Lung (tissue), 17 donors: ENCODE measurements at places on chromosomes 16 and 17.
A peak's percentile ranks its signal among the peaks of the same experiment; 100 is the strongest.

GRCh38 chr17:36730857-36731490 lies 129.6 kb downstream of the MRM1 start:
- no peak for DNase-seq

- no peak for DNase-seq
Observed at GRCh38 chr17:46053911-46054534, 55.0 kb downstream of the STH start.

DNA sequence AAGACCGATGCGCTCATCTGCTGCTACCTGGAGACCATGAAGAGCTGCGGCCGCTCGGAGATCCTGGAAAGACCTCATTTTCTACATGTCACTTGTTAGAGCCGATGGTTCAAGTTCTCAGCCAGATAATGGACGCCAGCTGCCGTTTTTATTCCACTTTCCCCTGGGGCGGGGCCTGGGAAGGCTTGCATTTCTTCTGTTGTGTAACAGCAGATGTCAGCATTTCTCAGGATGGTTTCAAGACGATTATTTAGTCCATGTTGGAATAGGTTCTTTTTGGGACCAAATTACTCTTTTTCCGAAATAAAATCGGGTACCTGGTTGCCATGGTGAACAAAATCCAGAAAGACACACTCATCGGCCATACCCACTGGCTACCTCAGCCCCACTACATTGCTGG lies 1418.3 kb downstream of the CDH11 start:
- DNase-seq, result no peak

- DNase-seq, result no peak
Observed at GRCh38 chr17:76612465-76612864, 26.8 kb upstream of the ST6GALNAC2 start.

GRCh38 chr17:45782889-45783592 lies 1.1 kb upstream of the CRHR1 start:
- peak; percentile 30 for DNase-seq

DNA sequence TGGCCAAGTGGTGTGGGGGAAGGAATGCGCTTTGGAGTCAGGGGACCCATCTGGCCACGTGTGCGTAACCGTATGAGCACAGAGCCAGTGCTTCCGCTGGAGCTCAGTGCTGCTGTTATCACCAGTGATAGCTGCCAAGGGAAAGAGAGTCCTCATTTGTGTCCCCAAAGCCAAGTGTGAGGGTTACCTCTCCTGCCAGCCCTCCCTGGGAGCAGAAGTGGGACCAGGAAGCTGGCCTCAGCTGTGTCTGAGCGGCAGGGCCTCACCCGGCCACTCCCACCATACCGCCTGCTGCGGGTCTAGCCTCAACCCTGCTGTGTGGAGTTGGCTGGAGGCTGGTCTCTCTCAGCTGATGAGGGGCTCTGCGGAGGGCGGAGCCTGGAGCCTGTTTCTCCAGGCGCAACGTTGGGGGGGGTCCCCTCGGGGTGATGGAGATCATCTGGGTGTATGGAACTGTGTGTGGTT lies 44.5 kb downstream of the MEAK7 start:
- no peak for DNase-seq
